Peyer's patch (tissue), 4 donors: ENCODE measurements at places on chromosomes 7 and 10. TPM values are rescaled to one million over a fixed set of nuclear protein-coding genes. Genes with fewer than 3 reads are reported as not detected.

The MACC1 gene
- total RNA-seq, result 69.0 TPM

The EFCAB10 gene
- total RNA-seq, result not detected

The DEPP1 gene
- 96.0 TPM for total RNA-seq

GRCh38 chr7:137681657-137682562, 164.9 kb downstream of the DGKI start:
- DNase-seq, result no peak
- H3K36me3 ChIP-seq, result no peaks in the 10 kb centered on the region
- no peaks in the 10 kb centered on the region for H3K4me1 ChIP-seq
- H3K27ac ChIP-seq, result no peak overlapping the region
- H3K27me3 ChIP-seq, result no peaks in the 10 kb centered on the region

The GBF1 gene
- 98.5 TPM for total RNA-seq

DNA sequence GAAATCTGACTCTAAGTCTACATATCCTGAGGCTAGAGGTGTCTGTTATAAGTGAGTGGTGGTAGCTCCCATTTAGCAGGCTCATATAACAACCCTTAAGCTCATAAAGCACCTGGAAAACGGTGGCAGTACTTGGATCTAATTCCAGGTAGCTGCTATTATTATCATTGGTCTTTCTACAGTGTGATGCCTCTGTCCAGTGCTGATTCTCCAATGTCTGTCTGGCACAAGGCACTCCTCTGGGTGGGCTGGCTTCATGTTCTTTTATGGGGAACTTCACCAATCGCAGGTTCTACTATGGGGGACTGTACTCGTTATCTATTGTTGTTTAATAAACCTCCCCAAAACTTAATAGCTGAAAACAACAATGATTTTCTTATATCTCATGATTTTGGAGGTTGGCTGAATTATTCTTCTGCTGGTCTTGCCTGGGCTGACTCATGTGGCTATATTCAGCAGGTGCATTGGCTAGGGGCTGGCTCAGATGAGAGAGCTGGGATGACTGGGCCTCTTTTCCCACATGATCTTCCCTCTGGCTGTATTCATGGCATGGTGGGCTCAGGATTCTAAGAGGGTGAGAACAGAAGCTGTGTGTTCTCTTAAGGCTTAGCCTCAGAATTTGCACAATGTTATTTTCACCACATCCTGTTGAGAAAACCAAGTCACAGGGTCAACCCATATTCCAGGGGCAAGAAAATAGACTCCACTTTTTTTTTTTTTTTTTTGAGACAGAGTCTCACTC, 93.0 kb upstream of the PCGF5 start:
- H3K4me3 ChIP-seq, result no peak overlapping the region
- DNase-seq, result no peak
- no peak overlapping the region for H3K27ac ChIP-seq
- no peaks in the 10 kb centered on the region for H3K36me3 ChIP-seq
- H3K27me3 ChIP-seq, result no peaks in the 10 kb centered on the region

- no peaks in the 10 kb centered on the region for H3K27me3 ChIP-seq
- H3K36me3 ChIP-seq, result no peaks in the 10 kb centered on the region
- no peaks in the 10 kb centered on the region for H3K4me1 ChIP-seq
- H3K4me3 ChIP-seq, result no peak overlapping the region
- no peak for DNase-seq
- no peak overlapping the region for H3K27ac ChIP-seq
Measured at GRCh38 chr10:24313283-24313682, 104.3 kb downstream of the KIAA1217 start.

The RBM33 gene
- total RNA-seq, result 117 TPM

The TLL2 gene
- 0.83 TPM for total RNA-seq
